GM13977 (cell line): ENCODE measurements at places on chromosomes 11 and 22.

GRCh38 chr11:19672586-19673206 lies 39.9 kb upstream of the NAV2 start:
- no peak for DNase-seq

DNA sequence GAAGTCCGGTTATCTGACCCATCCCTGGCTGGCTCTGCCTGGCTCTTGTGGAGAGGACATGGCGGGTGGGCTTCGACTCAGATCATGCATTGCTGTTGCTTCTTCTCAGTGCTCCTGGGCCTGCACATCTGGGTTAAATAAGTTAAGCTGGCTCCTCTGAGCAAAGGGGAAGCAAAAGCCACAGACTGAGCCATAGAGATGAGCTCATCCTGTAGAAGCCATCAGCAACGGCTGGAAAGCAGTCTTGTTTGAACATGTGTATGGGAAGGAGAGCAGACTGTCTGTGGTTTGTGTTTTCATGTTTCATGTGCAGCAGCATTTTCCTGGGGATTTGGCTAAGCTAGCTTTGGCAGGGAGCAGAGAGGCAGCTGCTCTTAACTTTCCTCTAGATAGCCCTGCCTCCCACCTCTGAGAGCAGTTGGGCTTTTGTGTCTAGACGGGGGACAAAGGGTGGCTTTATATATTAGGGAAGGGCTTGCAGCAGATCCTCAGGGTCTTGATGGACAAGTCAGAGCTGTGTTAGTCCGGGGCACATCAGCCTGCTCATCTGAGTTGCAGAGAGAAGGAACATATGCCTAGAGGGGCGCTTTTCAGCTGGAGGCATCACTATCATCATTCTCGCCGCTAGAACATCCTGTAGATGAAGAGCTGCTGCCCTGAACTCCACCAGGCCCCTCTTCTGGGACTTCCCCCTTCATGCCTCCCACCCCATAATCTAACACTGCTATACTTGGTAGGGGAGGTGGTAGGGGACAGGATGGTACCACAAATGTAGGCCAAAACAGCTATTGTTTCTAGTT lies 14.9 kb downstream of the DCPS start:
- DNase-seq = peak; percentile 61

- no peak for DNase-seq
These were observed 2.7 kb upstream of the TMPRSS6 start for GRCh38 chr22:37112084-37112728.

DNA sequence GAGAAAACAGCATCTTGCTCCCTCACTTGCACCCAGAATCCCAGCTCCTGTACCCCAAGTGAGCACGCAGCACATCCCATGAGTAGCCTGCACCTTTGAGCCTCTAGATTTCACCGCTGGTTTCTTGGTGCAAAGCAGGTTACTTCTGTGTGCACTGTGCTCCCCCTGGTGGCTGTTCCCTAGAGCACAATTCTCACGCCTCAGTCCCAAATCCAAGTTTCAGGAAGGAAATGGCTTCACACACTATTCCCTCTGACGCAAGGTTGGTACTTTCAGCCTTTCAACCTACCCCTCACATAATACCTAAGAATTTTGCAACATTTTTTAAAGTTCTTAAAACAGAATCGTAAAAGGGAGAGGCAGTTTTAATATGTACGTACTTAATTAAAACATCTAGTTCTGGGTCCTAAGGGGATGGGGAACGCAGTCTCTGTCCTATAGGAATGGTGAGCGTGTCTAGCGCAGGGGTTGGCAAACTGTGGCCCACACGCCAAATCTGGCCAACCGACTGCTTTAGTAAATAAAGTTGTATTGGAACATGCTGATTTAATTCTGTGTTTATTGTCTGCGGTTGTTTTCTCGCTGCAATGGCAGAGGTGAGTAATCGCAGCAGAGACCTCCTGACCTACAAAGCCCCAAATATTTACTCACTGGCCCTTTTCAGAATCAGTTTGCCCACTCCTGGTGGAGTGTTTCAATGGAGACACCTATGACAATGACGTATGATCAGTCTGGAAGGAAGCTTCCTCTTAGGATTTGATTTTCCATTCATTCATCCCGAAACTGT lies 27.5 kb downstream of the DHCR7 start:
- no peak for DNase-seq

- DNase-seq = no peak
These were observed 78.2 kb downstream of the FBLN1 start for GRCh38 chr22:45580726-45581381.

- DNase-seq = peak; percentile 47
These were observed 5.9 kb upstream of the BDNF start for GRCh38 chr11:27705873-27706820.

DNA sequence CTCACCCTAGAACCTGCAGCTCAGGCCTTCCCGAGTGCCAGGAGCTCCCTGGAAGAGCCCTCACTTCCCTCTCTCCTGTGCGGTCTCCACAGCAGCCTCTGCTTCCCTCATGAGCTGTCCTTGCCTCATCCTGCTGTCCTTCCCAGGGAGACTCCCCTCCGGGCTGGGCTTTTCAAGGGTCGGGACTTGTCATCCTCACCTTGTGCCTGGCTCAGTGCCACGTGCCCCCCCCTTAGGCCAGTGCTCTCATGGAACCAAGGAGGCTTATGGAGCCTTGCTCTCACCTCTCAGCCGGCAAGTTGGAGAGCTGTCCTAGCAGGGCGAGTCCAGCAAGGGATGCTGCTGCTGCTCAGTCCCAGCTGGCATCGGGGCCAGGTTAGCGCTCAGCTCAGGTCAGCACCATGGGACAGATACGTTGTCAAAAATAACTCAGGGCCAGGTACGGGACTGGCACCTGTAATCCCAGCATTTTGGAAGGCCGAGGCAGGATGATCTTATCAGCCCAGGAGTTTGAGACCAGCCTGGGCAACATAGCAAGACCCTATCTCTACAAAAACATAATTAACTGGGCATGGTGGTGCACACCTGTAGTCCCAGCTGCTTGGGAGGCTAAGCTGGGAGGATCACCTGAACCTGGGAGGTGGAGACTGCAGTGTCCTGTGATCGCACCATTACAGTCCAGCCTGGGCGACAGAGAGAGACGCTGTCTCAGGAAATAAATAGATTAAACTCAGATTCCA lies 13.6 kb downstream of the CTTN start:
- DNase-seq = no peak

- no peak for DNase-seq
These were observed 73.1 kb downstream of the CDKN1C start for GRCh38 chr11:2812371-2812991.

DNA sequence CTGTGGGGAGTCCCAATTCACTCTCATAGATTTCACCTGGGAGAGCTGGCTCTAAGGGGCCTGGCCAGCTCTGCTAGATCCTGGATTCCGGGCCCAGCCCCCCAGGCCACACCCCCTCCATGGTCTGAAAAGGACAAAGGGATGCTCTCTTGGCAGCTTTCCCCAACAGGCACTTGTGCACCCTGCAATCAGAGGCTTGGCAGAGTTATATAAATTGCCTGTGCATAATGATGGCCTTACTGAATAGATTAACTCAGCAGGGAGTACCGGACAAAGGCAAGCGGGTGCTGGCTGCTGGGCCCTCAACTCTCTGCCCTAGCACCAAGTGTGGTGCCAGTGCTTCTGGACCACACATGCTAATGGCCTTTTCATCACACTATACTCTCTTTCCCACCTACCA lies 461.6 kb downstream of the BUD13 start:
- no peak for DNase-seq

DNA sequence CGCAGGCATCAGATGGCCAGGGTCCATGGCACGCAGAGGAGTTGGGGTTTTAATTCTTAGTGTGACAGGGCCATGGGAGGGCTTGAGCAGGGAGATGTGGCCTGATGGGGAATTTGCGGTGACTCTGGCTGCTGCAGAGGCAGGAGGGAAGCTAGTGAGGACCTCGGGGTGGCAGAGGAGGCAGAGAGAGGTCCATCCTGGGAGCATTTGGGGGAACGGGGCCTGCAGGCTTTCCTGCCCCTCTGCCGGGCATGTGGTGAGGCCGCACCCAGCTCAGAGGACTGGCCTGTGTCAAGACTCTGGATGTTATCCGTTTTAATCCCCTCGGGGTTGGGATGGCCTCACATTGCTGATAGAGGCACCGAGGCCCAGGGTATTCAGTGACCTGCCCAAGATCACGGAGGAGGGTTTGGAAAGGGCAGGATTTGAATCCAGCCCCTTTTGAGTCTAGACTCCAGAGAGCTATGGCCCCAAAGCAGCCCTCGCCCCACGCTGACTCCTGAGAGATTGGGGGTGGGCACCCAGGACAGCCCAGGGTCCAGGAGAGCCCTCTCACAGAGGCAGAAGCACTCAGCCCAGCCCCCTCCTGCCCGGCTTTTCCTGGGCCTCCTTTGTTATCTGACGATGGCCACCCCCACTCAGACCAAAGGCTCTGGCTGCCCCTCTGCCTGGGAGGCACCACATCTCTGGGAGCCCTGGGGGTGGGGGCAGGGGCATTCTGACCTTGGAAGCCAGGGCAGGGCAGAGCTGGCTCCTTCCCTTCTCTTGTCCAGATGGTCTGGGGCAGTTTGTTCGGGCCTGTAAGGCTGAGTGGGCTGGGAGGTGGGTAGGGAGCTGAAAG lies 13.9 kb downstream of the MGAT3 start:
- no peak for DNase-seq

DNA sequence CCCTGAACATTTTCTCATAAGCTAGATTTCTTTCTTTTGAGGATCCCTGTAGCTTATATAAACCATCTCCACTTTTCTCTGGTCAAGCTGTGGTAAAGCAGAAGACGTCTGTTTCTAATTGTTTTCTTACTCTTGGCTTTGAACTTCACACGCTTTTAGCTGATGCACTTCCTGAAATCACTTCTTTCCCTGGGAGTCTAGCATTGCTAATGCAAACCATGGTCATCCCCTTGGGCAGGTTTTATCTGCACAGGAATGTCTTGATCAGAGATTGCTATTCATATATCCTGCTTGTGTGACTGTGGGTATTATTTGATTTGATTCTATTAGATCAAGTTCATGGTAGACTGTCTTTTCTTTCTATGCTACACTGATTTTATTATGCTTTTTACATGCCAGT lies 199.2 kb upstream of the POU2AF2 start:
- no peak for DNase-seq

DNA sequence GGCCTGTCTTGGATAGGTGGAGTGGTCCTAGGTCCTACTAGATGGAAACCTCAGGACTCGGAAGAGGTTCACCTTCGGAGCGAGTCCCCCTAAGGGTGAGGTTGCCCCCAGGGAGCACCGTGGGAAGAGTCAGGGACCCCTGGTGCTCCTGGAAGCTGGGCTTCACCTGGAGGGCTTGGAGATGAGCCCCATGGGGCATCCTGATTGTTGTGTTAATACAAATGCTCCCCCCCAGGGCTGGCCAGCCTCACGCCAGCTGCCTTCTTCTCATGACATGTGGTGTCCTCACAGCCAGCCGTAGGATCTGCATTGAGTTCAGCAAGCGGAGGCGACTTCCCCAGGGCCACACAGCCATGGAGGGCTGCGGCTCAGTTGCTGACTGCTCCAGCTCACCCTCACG lies 1487.5 kb downstream of the BRD1 start:
- DNase-seq = no peak

- no peak for DNase-seq
These were observed 59.8 kb downstream of the CEP57 start for GRCh38 chr11:95850137-95850536.

GRCh38 chr11:104094576-104094975 lies 58.1 kb downstream of the DDI1 start:
- DNase-seq = no peak

DNA sequence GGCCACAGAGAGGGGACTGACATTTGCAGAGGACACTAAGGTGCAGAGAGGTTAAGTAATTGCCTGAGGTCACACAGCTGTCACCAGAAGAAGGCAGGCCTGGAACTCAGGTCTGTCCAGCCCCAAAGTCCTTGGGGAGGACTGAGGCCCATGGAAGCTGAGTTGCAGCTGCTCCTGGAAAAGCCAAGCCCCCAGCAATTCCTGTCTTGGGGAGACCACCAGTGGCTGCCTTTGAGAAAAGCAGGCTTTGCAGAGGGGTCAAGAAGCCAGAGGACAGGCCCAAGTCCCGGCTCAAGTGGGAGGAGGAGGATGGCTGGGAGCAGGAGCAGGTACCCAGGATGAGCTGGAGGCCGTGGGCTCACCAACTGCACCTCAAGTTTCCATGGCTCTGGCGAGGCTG lies 3.4 kb downstream of the NFAM1 start:
- DNase-seq = no peak

DNA sequence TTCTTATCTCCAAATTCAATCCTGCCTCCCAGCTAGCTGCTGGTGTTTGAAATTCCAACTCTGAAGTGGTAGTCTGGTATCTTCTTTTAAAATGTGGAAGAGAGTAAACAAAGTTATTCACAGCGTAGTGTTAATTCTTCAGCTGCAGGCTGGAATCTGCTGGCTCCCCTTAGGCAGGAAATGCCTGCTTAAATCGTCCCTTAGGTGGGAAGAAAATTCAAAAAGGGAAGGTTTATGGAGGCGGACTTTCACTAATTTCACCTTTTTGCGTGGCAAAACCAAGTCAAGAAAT lies 439.0 kb upstream of the CCDC90B start:
- no peak for DNase-seq

GRCh38 chr11:43072911-43073310 lies 238.9 kb upstream of the API5 start:
- DNase-seq = no peak

DNA sequence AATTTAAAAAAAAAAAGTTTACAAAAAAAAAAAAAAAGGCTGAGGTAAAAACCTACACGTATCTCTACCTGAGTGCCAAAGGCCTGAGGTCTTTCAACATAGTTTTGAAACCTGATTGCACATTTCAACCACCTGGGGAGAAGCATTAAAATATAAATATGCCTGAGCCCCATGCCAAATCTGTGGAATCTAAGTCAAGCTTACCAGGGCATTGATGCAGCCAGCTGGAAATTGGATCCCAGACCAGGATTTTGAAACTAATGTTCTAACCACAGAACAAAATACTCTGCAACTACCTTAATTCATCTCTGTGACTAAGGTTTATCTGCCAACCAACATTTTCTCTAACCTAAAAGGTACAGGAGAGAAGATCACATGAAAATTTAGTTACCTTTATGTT lies 38.8 kb upstream of the CHRNA10 start:
- DNase-seq = no peak

GRCh38 chr11:119668676-119669075 lies 60.3 kb downstream of the NECTIN1 start:
- no peak for DNase-seq

GRCh38 chr11:125768336-125769046 lies 10.1 kb downstream of the PATE2 start:
- no peak for DNase-seq

DNA sequence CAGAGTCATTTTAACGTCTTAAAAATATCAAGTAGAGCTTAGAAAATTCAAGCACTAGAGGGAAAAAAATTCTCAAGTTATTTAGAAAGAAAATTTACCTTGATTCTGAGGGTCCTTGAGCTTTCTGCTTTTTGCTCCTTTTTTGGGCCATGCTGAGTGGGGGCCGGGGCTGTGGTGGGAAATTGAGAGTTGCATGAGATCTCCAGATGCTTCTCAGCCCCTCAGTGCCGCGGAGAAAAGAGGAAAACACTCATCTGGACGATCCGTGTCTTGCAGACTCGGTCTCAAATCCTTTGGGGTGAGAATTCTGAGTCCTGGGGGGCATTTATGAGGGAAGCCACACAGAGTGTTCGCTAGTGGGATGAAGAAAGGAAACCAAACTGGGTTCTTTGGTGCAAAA lies 700.8 kb downstream of the TBC1D22A start:
- no peak for DNase-seq

GRCh38 chr22:41722496-41722895 lies 23.2 kb downstream of the MEI1 start:
- DNase-seq = no peak
